ENCODE measurements at places on chromosomes 3 and 15. TPM values are rescaled to one million over a fixed set of nuclear protein-coding genes. Genes with fewer than 3 reads are reported as not detected.

KBTBD13 gene
- not detected for total RNA-seq

REC114 gene
- not detected for total RNA-seq

- H3K27me3 ChIP-seq, result no peaks in the 10 kb centered on the region
- H3K36me3 ChIP-seq, result no peaks in the 10 kb centered on the region
- no peak overlapping the region for H3K4me3 ChIP-seq
Measured at GRCh38 chr3:117017135-117017894, 307.7 kb downstream of the TUSC7 start.

- no peak for DNase-seq
- H3K4me1 ChIP-seq, result peaks cover 8% of the 10 kb centered on the region
- H3K36me3 ChIP-seq, result no peaks in the 10 kb centered on the region
- no peaks in the 10 kb centered on the region for H3K27me3 ChIP-seq
Measured at GRCh38 chr3:182135056-182135455, 423.3 kb downstream of the SOX2 start.

GRCh38 chr3:152828075-152828840 lies 6.7 kb upstream of the P2RY1 start:
- H3K36me3 ChIP-seq, result no peaks in the 10 kb centered on the region
- H3K27me3 ChIP-seq, result peaks cover 4% of the 10 kb centered on the region
- no peak overlapping the region for H3K27ac ChIP-seq

TP53BP1 gene
- 31.2 TPM for total RNA-seq

WDR6 gene
- total RNA-seq, result 36.8 TPM

CPB1 gene
- total RNA-seq, result not detected

CKMT1B gene
- not detected for total RNA-seq

LINGO1 gene
- total RNA-seq, result not detected

DNA sequence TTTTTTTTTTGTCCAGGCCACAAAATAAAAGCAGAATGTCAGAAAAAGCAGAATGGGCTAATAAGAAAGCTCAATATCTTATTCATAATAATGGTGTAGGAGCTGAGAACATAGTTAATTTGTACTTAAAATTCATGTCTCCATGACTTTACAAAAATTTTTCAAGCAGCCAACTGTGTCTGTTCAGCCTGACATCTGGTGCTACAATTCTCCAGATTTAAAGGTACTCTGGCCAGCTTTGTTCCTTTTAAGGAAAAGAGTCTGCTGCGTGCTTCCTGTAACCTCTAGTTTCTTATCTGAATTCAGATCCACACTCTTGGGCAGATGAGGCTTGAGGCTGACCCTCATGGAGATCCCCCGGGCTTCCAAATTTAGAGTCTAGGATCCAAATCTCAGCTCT lies 8.7 kb upstream of the RFX7 start:
- no peak overlapping the region for H3K27ac ChIP-seq
- H3K27me3 ChIP-seq, result peaks cover 17% of the 10 kb centered on the region
- no peak for DNase-seq
- H3K36me3 ChIP-seq, result no peaks in the 10 kb centered on the region
- no peaks in the 10 kb centered on the region for H3K4me1 ChIP-seq
- no peak overlapping the region for H3K4me3 ChIP-seq

Measured in SJSA1 (cell line).